NCI-H446 (cell line): ENCODE measurements at places on chromosomes 2 and 18.
A peak's percentile ranks its signal among the peaks of the same experiment; 100 is the strongest.

DNA sequence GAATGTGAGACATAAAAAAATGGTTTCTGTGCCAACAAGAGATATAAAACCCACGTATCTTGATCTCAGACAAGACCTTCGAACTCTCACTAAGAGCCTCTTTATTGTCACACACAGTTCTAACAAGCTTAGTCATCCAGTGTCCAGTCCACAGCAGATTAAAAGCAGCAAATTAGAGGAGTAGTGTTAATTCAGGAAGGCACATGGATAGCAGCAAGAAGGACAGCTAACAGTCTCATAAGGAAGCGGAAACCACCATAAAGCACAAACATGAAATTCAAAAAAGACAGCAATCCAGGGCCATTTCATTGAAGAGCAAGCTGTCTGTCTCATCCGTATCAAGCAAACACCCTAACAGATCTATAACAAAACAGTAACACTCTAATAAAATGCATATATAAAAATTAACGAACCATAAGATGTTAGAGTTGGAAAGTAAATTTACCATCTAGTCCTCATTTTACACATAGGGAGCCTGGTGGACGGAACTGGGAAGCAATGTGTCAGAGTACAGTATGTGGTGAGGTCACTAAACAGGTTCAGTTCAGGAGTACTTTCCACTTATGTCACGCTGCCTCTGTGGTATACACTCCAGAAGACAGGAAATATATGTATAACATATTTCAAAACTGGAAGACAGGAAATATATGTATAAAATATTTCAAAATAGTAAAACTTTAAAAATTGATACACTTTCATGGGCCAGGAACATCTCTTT lies 18.3 kb downstream of the AAK1 start:
- no peak for DNase-seq

DNA sequence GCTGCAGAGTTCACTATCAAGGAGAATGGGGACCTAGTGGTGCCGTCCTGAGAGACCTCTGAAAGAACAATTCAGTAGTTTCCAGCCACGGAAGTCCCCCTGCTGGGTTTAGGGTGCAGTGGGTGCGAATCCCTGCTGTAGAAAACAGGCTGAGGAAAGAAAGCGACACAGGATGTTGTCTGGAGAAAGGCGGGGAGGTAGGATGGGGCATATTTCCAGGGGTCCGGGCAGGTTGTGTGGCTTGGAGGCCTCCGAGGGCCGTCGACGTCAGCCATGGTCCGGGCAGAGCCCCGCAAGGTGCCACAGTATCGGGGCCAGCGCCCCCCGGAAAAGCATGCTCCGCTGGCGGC lies 807 bp upstream of the CREB1 start:
- DNase-seq = no peak

DNA sequence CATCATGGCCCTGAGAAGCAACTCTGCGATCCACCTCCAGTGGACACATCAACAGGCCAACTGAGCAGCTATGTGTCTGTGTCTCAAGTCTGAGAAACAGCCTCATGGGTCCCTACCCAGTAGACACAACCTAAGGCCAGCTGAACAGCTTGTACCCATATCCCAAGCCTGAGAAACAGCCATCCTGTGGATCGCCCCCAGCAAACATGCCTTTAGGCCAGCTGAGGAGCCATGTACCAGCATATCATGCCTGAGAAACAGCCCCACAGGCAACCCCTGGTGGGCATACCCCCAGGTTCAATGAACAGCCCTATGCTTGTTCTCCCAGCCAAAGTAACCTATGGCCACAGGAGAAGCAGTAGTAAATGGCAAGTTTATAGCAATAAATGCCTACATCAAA lies 126.7 kb upstream of the OTX1 start:
- no peak for DNase-seq

GRCh38 chr2:85423525-85423924 lies 5.0 kb downstream of the SH2D6 start:
- DNase-seq = no peak

DNA sequence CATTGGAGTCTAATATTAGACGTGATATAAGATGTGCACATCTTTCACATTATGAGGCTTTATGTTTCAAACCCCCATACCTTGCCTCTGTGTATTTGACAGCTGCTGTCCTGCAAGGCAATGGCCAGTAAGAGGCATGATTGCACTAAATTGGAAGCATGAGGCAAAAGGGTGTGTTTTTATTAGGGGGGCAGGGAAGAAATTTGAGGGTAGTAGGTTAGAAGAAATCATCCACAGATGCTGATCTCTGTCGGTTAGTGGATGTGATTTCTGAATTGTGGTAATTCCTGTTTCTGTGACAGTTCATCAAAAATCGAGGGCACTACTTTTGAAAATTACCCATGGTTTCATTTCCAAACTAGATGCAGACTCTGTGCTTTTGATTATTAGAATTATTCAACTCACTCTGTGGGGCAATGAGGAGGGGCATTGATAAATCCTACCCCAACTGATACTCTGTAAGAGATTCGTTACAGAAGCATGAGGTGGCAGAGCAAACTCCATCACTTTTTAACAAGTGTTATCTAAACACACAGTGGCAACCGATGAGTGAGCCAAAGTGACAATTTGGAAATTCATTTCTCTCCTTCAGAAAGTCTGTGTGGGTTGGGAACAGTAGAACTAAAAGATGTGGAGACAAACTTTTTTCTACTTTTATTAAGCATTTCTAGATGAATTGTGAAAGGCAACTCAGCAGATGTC lies 453.0 kb downstream of the ARHGAP15 start:
- no peak for DNase-seq

DNA sequence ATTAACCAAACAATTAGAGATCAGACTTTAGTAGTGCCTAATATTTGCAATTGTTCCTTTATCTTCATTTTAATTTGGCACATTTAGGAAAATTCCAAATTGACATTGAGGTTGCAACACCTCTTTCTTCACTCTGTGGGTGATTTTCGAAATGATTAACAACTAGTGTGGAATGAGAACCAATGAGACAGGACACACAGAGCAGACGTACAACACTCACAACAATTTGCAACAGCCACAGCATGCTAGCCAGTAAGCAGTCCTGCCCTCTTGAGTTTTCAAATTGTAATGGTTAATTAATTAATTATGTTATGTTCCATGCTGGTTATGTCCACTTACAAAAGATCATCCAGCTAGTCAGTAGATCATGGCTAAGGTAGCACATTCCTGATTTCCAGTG lies 339.3 kb downstream of the LRP1B start:
- no peak for DNase-seq

GRCh38 chr2:128543646-128544045 lies 225.0 kb upstream of the HS6ST1 start:
- DNase-seq = no peak

DNA sequence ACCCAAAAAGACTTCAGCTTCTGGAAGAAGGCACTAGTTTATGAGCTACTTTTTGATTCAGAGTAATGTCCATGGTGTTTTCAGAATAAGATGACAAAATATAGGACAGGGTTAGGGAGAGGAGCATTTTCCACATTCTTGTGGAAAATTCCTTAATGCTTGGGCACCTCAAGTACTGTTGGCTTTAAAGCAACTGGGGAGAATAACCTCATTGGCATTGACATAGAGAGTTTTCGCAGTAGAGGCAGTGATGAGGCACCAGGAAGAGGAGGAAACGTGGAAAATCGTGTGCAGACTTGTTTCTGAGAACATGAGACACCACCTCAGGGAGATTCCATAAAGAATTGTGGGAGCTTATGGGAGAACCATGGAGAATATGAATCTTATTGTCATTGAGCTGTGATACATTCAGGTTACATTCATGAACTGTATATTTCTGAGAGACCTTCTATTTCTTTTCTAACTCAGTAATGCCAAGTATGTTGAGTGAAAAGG lies 929.0 kb upstream of the NRXN1 start:
- DNase-seq = no peak

GRCh38 chr2:17879137-17879912 lies 858 bp downstream of the KCNS3 start:
- DNase-seq = peak; percentile 74

DNA sequence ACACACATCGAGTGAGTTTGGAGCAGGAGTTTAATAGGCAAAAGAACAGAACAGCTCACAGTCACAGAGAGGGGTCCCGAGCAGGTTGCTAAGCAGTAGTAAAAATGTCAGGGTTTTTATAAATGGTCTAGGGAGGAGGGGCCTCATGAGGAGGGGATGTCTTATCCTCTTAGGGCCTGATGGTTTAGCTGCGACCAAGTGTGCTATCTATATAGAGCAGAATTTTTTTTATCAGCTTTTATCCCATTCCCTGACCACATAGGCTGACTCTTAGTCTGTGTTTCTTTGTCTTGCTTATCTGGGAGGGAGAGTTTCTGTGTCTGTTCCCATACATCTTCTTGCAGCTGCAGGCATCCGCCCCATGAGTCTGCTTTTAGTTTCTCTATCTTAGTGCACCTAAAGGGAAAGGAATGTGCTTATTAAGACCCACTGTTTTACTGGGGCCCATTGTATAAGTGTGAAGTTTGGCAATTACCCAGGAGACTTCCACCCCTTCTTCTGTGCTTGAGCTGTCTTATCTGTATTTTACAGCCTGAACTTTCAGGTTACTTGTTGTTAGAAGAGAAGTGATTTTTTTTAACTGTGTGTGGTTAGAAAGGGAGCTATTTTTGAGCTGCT lies 30.4 kb upstream of the GMCL1 start:
- DNase-seq = no peak

DNA sequence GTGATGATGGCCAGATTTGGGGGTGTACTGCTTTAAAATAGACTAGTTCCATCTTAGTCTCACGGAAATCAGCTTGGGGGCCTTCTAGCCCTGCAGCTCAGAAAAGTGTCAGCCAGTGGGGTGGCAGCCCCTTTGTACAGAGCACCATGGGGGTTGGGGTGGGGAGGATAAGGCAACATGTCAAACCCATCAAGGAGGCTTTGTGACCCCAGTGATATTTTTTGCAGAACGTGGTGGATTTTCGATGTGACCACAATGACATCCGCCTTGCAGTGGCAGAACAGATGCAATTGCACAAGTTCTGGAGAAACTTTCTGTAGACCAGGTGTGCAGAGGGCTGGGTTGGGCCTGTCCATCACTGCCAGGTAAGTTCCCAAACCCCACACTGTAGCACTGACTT lies 3.0 kb upstream of the CD8A start:
- DNase-seq = no peak

GRCh38 chr2:108910541-108911396 lies 78.3 kb downstream of the EDAR start:
- no peak for DNase-seq

GRCh38 chr2:241469746-241470145 lies 38.6 kb downstream of the STK25 start:
- DNase-seq = no peak

DNA sequence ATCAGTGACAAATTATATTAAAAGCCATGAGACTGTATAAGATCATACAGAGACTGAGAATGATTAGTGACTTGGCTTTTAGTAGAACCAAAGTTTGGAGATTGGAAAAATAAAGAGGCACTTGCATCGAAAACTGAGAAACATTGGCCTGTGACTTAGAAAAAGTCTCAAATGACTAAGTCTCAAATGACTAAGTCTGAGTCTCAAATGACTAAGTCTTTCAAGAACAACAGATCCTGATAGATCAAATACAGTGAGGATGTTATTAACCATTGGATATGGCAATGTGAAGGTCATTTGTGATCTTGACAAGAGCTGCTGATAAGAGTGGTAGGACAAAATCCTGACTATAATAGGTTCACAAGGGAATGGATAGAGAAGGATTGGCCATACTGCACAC lies 135.5 kb upstream of the FANCL start:
- no peak for DNase-seq

DNA sequence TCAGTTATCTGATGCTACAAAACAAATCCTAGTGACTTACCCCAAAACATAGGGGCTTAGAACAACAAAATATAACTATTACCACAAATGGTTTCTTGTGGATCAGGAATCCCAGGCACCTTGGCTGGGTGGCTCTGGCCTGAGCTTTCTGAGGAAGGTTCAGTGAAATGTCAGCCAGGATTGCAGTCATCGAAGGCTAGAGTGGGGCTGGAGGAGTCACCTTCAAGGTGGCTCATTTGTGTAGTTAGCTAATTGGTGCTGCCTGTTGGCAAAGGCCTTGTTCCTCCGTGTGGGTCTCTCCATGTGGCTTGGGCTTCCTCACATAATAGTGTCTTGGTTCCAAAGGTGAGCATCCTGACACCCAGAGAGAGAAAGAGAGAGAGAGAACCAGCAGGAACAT lies 57.4 kb downstream of the COPS8 start:
- no peak for DNase-seq

DNA sequence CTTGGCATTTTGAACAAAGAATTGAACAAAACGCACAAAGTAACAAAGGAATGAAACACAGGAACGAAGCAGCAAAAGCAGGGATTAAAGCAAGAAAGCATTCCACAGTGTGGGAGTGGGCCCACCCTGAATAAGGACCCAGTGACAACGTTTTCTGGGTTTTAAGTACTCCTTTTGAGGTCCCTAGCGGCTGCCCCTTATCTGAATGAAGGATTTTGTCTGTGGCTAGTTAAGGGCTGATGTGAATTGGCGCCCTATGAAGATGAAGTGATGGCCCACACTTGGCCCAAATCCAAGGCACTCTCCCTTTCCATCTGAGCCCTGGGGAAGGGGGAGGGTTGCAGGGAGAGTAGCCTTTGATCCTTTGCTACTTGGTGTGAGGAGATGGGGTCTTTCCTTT lies 7.8 kb upstream of the CCDC141 start:
- no peak for DNase-seq

DNA sequence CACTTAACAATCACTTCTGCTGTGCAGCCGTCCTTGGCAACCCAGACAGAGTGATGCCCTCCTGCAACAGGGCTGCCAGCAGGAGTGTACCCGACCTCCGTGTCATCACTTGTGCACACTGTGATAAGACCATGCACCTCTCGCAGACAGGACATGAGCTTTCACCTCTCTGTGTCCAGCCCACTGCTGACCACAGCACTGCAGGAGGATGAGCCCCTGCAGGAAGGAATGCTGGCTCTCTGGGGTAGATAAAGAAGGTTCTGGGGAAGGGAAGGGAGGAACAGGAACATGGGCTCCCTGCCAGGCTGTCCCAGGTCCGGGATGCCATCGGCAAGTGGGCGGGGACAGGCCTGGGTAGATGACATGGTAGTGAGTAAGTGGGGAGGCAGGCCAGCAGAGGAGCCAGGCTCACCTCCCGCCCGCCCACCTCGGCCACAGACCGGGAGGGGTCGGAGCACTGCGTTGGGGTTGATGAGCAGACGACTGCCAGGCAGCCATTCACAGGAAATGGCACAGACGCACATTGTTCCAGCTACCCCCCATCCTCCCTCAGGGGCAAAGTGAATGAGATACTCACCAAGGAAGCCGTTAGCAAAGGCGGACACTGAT lies 18.6 kb upstream of the COL6A3 start:
- DNase-seq = no peak
